MCF 10A (cell line): ENCODE measurements at places on chromosomes 7 and 10. TPM values are rescaled to one million over a fixed set of nuclear protein-coding genes. Genes with fewer than 3 reads are reported as not detected.

ATOH7 gene
- total RNA-seq, result not detected in 2 replicates

DNA sequence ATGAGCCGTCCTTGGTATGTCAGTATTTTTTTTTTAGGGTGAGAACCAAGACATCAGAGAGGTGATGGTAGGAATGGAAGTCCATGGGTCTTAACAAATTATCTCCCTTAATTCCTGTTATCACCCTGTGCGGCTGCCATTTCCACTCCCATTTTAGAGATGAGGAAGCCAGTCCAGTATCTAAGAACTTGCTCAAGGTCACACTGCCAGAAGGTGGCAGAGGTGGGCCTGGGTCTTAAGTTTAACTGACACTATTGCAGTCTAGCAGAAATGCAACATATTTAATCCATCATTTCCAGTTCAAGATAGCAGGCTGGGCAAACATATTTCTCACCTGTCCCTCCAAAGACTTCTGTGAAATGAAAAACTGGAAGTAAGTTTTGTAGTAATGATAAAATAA, 108.3 kb downstream of the GLI3 start:
- peak; percentile 33 for DNase-seq

DNA sequence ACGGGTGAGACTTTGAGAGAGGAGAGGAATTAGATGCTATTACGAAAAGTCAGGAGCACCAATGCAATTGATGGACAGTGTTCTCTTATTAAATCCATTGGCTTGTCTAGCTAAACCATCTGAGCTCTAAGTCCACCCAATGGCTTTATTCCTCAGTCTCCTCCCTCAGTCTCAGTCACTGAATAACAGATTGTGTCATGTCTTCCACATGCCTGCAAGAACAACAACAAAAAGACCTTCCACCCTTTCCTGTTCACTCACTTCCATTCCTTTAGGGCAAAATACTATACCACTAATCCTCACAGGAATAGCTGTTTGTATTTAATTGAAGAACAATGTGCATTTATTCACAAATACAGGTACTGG, 154.8 kb upstream of the LAMB4 start:
- no peak for DNase-seq

- no peak for DNase-seq
Observed at GRCh38 chr7:17136126-17136525, 162.3 kb upstream of the AHR start.

DNA sequence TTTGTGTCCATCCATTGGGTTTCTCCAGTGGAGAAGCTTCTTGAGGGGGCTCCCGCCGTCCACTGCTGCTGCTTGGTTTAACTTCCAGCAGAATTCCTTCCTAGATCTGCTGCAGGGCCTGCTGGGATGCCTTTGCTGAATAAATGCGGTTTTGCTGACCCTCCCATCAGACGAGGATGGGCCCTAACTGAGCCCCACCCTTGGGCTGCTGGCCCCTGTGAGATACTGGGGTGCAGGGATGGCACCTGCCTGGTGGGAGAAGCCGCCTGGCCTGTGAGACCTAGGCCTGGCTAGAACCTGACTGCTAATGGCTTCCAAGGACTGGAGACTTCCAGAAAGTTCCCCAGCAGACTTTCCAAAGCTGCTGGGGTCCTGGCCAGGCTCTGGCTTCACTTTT, 43.8 kb downstream of the ZNF467 start:
- DNase-seq, result no peak
